Right atrium auricular region (tissue), 2 donors: ENCODE measurements at places on chromosomes 3 and 15. TPM values are rescaled to one million over a fixed set of nuclear protein-coding genes. Genes with fewer than 3 reads are reported as not detected.

- DNase-seq, result no peak
Observed at GRCh38 chr15:66955001-66955516, 110.3 kb upstream of the SMAD3 start.

DNA sequence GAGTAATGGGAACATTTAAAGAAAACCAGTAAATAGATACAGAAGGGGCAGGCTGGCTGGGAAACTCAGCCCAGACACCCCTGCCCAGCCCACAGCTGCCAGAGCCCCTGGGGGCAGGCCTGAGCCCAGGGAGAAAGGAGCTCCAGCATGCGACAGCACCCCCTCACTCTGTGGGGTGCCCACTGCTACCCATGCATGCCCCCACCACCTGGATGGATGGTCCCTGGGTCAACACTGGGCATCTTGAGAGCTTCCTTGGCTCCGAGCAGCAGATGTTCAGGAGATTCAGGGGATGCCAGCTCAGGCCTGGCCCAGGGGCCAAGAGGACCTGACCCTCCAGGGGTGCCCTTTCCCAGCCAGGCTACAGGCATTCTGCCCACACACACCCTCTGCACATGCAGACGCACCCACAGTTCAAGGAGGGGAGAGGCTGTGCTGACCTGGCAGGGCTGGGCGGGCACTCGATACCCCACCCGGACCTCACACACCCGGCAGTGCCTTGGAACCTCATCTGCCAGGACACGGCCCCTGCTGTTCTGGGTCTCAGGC, 31.5 kb downstream of the PTH1R start:
- no peak for DNase-seq

Gene CKMT1A
- total RNA-seq, result 3.3 TPM

- DNase-seq, result no peak
Observed at GRCh38 chr3:183108001-183108449, 8.7 kb upstream of the MCCC1 start.

- peak; percentile 32 for DNase-seq
Observed at GRCh38 chr3:38587548-38588131, 61.8 kb downstream of the SCN5A start.

DNA sequence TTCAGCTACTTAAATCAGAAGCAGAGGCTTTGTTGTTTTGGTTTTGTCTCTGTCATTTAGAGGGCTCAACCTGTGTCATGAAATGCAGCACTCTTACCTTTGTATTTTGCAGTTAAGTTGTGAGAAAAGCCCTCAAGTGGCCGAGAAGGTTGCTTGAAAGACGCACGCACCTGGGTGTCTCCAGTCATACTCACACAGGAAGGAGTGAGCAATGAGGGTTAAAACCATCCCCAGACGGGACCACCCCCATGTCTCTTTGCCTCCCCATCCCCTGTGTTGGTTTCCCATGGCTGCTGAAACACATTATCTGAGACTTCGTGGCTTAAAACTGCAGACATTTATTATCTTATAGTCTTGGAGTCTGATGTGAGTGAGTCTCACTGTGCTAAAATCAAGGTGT, 376.1 kb upstream of the CFAP20DC start:
- DNase-seq, result no peak

DNA sequence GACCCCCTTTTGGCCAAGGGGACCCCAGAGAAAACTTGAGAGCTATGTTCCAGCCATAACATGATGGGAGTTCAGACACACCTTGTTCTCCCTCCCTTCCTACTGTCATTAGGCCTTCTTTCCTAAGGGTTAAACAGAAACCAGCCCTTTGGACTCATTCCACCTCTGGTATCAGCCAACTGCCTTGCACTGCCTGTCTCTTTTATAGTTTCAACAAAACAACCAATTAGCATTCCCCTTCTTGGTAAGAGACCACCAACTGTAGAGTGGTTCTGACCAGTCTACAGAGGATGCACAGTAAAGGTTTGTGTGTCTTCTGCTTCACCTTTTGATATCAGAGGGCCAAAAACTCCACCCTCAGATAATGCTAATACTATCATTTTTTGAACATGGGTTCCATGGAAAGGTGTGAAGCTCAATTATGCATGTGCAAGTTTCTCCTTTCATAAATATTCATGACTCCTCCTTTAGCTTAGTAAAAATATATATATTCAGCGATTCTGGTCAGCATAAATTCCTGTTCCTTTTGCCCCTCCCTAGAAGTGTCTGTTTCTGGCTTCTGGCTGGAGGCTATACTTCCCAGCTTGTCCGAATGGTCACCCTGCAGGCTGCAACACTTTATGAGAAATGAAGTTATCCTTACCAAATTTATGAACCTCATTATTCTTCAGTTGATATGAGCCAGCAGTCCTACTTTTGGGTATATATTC, 55.9 kb downstream of the SERP1 start:
- no peak for DNase-seq

- DNase-seq, result no peak
Observed at GRCh38 chr3:15601046-15601398, 347 bp downstream of the HACL1 start.

Gene UPK1B
- 5.2 TPM for total RNA-seq

DNA sequence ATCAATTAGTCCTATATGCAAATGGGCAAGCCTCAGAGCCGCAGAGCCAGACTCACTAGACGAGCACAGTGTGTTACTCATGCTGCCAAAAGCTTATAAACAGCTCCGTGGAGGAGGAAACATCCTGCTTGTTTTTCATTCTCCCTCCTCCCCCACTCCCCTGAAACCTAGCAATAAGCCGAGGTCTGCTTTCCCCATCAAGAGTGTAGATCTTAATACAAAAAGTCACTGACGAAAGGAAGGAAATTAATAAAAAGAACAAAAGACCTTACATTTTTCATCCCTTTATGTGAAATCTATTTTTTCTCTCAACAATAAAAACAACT, 88.5 kb downstream of the XXYLT1 start:
- DNase-seq, result no peak

DNA sequence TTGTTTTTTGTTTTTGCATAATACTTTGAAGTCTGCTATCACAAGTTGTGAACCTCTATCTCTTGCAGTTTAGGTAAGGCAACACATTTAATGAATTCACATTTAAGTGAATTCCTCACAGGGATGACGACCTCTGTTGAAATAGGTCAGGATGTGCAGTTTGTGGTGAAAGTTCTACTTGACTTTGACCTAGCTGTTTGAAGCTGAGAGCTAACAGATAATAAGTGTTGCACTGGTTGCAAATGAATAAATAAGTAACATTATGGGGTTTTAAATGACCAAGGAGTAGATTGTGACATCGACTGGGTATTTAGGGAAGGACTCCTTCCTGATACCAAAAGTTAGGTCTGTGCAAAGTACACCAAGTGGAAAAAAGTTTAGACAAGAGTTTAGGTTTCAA, 23.9 kb downstream of the NIT2 start:
- DNase-seq, result no peak
